ENCODE measurements at places on chromosomes 13 and 19. TPM values are rescaled to one million over a fixed set of nuclear protein-coding genes. Genes with fewer than 3 reads are reported as not detected.

- DNase-seq, result no peak
Observed at GRCh38 chr13:40228496-40228895, 437.9 kb downstream of the FOXO1 start.

GRCh38 chr13:102999499-102999898, 66.7 kb downstream of the SLC10A2 start:
- no peak for DNase-seq

Gene SYNGR4
- not detected for total RNA-seq

GRCh38 chr13:106796280-106797047, 228.5 kb upstream of the ARGLU1 start:
- no peak for DNase-seq

- no peak for DNase-seq
Observed at GRCh38 chr13:80962855-80963254, 621.9 kb upstream of the SPRY2 start.

GRCh38 chr19:39917561-39918182, 16.8 kb downstream of the FCGBP start:
- DNase-seq, result no peak

Gene ATXN8OS
- not detected for total RNA-seq

DNA sequence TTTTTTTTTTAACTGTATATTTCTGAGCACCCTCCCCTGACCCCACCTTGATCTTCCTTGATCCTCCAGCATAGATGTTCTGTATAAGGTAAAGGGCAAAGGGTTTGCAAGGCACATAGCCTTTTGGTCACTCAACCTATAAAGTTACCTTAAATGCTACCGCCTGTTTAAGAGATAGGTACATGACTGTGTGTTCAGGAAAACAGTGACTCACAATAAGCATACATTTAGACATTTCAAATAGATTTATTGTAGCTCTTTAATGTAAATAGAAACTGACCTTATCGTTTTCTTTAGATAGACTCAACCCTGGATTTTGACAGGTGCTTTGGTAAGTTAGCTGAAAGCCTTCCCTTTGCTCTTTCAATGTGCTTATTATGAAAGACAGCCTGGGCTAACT, 15.2 kb upstream of the SLC10A2 start:
- DNase-seq, result no peak

Gene HRC
- total RNA-seq, result not detected

Gene SIGLEC8
- total RNA-seq, result 0.81 TPM

Gene MCF2L
- total RNA-seq, result 11.9 TPM

DNA sequence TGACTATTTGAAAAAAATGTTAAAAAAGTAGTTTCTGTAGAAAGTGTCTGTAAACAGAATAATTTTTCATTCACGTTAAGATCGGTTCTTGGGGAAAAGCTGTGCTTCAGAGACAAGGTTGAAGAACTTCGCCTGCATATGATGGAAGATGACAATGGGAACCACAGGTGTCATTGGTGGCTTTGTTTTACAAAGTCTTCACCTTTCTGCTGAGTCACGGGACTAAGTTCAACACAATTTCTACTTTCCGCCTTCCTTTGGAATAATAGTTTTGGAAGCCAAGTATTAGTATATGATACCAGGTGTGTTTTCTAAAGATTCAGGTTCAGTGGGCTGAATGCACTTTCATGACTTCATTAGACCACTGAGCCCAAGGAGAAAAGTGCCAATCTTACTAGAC, 155.6 kb upstream of the RNF113B start:
- DNase-seq, result no peak

- DNase-seq, result no peak
Observed at GRCh38 chr13:23945612-23946011, 48.3 kb upstream of the C1QTNF9B start.

DNA sequence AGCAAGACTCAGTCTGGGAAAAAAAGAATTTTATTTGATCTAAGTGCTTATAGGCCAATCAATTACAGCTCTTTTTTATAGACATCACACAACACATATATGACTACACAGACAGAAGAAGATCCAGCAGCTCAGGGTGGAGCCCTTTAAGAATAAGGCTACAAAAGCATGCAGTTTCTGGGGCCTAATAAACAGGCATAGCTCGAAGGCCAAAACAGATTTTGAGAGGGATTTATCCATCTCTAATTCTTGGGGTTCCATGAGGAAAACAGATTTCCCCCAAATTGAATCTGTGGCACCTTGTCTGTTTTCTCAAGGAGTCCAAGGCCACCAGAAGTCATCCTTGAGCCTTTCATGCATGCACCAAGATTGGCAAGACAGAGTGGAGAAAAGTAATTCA, 3.9 kb upstream of the ZNF550 start:
- DNase-seq, result no peak

- DNase-seq, result no peak
Observed at GRCh38 chr19:55373306-55373992, 3.2 kb upstream of the TMEM190 start.

GRCh38 chr13:47126432-47126831, 229.6 kb upstream of the HTR2A start:
- DNase-seq, result no peak

- no peak for DNase-seq
Observed at GRCh38 chr19:16125737-16126495, 14.2 kb downstream of the RAB8A start.

Gene C2CD4C
- total RNA-seq, result 0.99 TPM

Gene CPAMD8
- total RNA-seq, result 1.7 TPM

Gene C19orf67
- total RNA-seq, result not detected

DNA sequence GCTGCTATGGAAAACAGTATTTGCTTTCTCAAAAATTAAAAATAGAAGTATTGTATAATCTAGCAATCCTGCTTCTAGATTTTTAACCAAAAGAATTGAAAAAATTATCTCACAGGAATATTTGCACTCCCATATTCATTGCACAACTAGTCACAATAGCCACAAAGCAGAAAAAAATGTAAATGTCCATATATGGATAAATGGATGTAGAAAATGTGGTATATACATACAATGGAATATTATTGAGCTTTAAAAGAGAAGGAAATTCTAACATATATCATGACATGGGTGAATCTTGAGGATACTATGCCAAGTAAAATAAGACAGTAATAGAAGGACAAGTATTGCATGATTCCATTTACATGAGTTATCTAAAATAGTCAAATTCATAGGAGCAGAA, 2753.0 kb downstream of the PCDH9 start:
- no peak for DNase-seq

DNA sequence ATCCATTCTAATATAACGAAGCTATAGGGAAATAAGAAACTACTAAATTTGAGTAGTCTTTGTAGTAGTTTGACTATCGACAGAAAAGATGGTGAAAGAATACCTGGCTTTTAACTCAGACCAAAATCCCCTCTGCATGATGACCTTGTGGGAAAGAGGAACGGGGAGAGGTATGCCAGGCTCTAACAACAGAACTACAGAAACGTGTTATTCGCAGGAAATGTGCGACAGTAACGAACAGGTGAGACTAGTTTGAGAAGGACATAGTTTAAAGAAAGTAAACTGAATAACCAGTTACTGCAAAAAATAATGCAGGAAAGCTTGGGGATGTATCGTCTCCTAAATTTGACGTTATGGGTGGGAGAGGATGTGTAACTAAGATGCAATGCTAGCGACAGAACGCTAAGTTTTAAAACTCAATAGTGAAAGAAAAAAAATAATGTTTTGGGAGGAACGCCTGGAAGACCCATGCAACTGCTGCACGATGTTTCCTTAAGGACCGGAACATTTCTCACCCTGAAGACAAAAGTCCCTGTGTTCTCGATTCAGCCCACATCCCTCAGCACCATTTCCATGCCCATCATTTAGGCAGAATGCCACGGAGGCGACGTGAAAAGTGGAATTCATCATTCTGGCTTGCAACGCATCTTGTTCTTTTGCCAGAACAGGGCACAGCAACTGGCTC, 1.6 kb upstream of the RAP2A start:
- DNase-seq, result no peak

GRCh38 chr13:22748866-22749577, 431.8 kb upstream of the SGCG start:
- no peak for DNase-seq

DNA sequence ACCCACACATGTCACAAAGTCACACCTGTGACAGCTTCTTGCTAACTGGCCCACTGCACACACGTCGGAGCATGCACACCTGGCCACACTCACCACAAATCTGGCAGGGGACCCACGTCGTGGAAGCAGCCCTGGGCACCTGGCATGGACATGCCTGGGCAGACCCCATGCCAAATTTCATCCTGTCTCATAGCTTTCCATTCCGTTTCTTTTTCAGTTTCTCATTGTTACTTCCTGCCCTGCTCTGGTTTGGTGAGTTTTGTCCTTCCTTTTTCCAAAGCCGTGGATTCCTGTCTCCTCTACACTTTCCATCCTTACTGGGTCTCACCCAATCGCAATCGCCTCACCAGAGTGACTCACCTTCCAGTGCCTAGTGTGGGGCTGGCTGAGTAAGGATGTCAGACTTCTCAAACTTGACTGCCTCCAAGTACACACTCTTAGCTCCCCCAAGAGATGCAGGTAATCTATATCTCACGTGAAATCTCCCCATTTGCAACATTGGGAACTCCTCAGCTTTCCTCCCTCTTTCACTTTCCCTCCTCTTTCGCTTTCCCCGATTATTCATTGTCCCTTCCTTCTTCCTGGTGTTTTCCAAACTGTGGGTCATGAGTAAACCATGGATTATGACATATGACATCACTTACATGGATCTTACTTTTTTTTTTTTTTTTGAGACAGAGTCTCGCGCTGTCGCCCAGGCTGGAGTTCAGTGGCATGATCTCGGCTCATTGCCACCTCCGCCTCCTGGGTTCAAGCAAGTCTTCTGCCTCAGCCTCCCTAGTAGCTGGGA, 1.6 kb upstream of the BBC3 start:
- DNase-seq, result no peak

Gene SLC17A7
- total RNA-seq, result not detected

- DNase-seq, result no peak
Observed at GRCh38 chr13:32059511-32059984, 28.0 kb downstream of the FRY start.

- no peak for DNase-seq
Observed at GRCh38 chr13:55572862-55573261, 1567.9 kb upstream of the PRR20A start.

DNA sequence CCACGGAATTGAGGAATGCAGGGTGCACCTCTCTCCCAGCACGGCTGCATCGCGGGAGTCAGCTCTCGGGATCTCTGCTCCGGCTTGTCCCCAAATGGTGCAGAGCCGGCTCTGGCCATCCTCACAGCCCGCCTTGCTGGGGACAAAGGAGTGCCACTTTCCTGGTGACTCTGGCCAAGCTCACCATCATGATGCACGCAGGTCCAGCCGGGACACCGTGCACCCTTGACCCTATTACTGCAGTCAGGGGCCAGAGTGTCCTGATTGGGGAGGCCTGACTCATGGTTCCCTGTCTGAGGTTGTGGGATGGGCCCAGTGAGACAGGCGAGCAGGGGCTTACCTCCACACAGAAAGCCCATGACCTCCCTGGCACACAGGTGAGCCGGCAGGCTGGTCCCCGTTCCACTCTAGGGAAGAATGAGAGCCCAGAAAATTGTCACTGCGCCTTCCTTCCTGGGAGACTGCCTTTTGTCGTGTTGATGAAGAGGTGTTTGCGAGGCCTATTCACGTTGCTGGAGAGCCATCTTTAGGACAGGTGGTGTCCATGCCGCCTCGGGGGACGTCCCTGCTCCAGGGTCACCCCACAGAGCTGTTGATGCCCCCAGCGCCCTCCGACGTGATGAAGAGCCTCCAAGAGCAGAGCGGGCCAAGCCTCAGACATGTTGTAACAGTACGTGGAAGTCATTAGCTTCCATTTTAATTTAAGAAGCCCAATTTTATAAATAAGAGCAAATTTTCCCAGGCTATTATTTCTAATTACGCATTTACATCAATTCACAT, 18.5 kb upstream of the VSTM2B start:
- DNase-seq, result no peak

DNA sequence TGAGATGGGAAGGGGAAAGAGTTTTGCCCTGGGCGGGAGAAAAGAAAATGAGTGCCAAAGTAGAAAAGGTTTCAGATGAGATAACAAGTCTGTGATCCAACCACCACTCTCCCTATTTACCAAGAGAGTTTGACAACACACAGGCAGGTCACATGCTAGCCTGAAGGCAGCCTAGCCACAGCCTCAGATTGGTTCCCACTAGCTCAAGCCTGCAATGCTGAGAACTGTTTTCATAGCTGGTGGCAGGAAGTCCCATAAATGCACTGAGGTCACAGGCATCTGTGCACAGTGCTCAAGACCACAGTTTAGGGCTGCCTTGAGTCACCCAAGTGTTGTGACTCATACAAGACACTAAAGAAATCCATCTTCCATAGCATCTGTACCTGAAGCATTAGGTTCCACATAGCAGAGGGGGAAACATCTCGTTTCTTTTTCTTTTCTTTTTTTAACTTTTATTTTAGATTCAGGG, 18.5 kb upstream of the POP4 start:
- no peak for DNase-seq

DNA sequence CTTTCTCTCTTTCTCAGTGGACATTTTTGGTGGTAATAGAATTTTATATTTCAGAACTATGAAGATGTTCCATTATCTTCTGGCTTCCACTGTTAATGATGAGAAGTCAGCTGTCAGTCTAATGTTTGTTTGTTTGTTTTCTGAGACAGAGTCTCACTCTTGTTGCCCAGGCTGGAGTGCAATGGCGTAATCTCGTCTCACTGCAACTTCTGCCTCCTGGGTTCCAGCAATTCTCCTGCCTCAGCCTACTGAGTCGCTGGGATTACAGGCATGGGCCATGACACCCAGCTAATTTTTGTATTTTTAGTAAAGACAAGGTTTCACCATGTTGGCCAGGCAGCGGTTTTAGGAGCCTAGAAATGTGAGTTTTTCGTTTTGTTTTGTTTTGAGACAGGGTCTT, 4.7 kb downstream of the ZNF317 start:
- DNase-seq, result no peak

- no peak for DNase-seq
Observed at GRCh38 chr13:89465366-89465765, 1794.2 kb downstream of the SLITRK5 start.

- DNase-seq, result no peak
Observed at GRCh38 chr13:73358606-73359095, 299.8 kb downstream of the KLF5 start.

DNA sequence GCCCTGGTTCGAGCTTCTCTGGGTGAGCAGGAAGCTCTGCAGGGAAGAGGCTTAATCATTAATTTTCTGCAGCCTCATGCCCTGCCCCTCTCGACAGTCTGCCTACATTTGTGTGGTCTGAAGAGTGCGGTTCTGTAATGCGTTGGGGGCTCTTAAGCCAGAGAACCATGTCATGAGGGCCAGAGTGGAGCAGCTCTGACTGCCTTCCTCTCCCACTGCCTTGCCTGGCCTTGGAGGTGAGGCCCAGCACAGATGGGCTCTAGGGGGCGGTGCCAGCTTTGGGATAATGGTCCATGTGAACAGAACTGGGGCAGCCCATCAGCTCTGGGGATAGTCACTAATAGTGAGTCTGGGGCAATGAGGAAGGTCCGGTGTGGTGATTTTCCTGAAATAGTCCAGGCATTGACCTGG, 5.7 kb downstream of the FGF9 start:
- no peak for DNase-seq

Gene IGSF23
- total RNA-seq, result 4.4 TPM

- no peak for DNase-seq
Observed at GRCh38 chr13:82627183-82627582, 1255.1 kb downstream of the SLITRK1 start.

Gene SSC5D
- total RNA-seq, result 1.4 TPM

All from right lobe of liver (tissue), 6 donors.